Fibroblast of pulmonary artery (primary cell): ENCODE measurements at places on chromosomes 12 and 14.

DNA sequence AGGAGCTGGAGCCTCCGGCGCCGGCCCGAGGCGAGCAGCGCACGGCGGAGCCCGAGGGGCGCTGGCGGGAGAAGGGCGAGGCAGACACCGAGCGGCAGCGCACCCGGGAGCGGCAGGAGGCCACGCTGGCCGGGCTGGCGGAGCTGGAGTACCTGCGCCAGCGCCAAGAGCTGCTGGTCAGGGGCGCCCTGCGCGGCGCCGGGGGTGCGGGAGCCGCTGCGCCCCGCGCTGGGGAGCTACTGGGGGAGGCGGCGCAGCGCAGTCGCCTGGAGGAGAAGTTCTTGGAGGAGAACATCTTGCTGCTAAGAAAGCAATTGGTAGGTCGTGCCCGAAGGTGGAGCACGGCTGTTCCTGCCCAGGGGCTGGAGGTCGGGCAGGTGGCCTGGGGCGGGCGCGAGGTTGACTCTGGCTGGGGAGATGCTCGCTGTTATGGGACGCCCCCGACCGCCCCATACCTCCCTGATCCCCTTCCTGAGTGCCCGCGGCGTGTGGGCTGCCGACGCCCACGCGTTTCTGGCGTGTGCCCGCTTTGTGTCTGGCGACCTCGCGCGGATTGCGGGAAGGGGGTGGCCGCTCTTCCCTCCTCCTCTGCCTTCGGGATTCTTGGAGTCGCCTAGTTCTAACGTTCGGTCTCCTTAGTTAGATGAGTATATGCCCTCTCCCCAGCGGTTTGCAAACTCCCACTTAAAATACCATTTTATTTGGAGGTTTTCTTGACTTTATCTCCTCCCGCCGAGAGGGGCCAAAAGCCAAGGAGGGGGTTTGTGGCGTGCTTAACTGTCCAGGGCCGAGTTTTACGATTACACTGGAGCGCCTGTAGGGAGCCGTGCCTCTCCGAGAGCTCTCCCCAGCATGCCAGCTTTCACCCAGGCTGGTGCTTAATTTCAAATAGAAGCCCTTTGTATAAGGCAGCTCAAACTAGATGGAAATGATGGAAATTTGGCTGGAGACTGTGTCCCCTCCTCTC, 752 bp downstream of the DACT1 start:
- DNase-seq: peak; percentile 38

DNA sequence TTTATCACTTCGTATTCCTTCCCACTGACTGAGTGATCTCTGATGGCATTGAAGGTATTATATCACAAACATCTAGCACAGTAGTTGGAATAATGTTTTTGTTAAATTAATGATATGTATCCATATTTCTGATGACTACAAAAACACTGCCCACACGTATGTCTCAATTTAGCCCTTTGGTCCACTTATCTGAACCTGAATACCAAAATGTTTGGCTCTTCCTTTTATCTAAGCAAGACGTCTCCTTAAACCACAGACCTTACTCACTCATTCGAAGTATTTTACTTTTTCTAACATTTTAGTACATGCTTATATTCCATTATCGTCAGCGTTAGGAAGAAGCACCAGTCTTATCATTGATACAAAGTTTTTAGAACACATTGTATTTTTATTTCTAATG, 126.4 kb downstream of the PIK3C2G start:
- DNase-seq: peak; percentile 24

DNA sequence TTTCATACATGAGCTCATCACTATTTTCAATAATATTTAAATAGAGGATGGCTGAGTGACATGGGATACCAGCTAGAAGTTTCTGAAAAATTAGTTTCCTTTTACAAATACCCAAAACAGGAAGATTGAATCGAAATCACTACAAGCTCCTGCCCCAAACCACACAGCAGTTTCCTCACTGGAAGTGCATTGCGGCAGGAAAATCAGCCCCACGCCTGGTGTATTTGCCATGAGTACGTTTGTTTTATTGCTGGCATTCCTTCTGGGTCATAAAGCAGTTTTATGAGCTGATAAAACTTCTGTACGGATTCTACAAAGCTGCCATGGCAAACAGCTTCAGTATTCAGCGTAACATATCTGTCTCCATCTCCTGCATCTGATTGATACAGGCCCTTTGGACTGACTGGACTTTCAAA, 23.7 kb downstream of the CDC42BPB start:
- DNase-seq: no peak

DNA sequence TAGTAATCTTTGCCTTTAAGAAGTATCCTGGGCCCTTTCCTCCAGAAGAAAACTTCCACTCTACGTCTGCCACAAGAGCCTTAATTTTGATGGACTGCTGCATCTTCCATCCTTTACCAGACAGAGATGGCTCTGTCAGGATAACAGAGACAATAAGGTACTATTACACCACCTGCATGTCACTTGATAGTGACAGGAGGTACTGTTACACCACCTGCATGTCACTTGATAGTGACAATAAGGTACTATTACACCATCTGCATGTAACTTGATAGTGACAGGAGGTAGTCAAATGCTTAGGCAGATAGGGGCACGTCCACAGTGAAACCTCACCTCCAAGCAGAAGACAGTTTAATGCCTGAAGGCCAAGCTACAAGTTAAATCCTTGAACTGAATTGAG, 13.9 kb downstream of the OR6C74 start:
- DNase-seq: no peak

DNA sequence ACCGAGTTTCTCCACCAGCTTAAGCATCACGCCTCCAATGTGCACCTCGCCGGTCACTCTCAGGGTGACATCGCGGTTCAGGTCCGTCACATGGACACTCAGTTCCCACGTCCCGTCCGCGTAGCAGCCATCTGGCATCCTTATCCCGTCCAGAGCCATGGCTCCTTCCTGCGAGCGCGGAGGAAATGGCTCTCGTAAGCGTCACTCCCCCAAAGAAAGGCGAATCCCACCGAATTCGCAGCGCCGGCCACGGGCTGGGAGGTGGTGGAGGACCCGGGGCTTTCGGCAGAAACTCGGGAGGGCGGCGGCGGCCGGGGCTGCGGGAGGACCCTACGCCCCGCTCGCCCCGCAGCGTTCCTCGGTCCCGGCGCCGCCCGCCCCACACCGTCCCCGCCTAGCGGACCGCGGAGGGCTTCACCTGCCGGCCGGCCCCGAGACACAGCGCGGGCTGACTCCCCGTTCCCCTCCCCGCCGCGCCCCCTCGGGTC, 396 bp downstream of the FERMT2 start:
- peak; percentile 47 for DNase-seq

GRCh38 chr14:32494609-32495434, 165.7 kb downstream of the AKAP6 start:
- no peak for DNase-seq

DNA sequence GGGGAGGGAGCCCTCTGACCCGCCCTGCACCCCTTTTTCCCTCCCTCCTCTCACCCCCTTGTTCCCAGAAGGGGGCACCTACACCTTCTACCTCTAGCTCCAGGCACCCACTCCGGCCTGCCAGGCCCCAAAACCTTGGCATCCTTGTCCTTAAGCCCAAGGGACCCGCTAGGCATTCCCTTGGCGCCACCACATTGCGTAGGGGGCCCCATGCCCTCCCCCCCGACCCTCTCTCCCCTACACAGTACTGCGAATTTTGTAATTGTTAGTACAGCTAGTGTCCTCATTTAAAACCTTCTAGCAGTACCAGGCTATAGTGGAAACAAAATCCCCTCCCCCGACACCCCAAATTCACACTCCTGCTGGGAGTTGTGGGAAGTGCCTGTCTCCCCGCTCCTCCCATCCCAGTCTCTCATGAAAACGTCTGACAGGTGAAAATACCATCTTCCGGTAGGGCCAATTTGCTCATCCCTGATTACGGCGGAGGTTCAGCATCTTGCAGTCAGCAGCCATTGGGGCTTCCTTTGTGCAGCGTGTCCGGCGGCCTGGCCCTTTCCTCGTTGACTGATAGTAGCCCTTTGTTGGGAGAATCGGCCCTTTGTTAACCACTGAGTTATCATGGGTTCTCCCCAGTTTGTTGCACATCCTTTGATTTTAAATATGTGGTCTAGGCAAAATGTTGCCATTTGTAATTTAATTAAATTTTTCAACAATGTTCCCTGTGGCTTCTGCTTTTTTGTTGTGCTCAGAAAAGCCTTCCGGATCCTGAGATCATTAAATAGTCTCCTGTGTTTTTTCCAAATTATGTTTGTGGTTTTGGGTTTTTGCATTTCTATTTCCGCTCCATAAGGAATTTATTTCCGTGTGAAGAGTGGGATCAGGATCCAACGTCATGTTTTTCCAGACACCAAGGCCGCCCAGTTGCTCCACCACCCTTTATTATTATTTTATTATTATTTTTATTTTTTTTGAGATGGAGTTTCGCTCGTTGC, 7.9 kb upstream of the CEP170B start:
- no peak for DNase-seq

GRCh38 chr12:27554421-27555186, 30.6 kb downstream of the PPFIBP1 start:
- DNase-seq: peak; percentile 83

DNA sequence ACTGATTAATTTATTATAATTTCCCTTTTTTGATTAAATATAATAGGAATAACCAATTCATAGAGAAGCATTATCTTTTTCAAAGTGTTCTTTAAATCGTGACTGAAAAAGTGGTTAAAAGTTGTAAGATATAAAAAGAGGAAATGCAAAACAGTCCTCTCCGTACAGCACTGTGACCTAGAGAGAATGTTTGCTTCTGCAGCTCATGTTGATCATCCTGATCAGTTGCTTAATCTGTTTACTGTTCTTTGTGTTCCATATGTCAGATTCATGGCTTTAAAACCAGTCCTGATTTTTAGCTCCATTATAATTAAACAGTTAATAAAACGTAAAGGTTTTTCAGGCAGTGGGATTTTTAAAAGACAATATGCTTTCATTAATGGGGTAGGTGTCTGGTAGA, 4.7 kb downstream of the TTC8 start:
- DNase-seq: no peak

DNA sequence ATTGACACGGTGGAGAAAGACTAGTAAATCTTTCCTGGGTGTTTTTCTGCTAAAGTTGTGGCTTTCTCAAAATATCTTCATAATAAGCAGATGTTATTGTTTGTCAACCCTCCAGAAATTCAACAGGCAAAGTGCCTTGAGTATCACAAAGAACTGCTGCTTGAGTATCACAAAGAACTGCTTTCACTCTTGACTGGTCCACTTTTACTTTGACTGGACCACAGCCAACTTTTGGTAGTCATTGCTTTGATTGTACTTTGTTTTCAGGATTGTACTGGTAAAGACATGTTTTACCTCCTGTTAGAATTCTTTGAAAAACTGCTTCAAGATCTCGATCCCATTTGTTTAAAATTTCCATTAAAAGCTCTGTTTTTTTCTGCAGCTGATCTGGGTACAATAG, 62.6 kb downstream of the PDZRN4 start:
- DNase-seq: no peak

DNA sequence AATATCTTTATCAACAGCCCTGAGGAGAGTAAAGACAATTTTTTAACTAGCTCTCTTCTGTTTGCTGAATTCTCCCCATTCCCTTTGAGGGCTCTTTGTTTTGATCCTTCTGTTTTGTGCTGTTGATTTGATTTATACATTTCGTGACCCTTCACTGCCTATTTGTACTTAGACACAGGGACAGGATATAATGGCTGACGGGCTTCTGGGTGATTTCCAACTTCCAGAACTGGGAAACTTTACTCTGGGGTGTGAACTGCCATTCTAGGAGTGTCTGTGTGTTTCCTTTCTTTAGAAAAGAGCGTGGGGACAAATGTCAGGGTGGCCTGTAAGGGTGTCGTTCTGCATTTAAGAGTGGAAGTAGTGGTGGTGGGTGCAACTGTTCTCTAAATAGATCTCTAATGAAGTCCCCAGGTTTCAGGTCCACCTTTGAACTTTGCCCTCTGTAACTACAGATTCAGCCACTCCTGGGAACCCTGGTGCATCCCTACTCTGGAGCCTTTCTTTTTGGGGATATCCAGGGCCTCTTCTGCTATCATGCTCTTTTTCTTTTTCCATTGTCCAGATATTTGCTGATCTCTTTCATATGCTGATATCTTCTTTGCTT, 22.3 kb upstream of the SSPN start:
- DNase-seq: no peak
